ENCODE measurements at places on chromosomes 1 and 21. TPM values are rescaled to one million over a fixed set of nuclear protein-coding genes. Genes with fewer than 3 reads are reported as not detected.

GRCh38 chr1:172668097-172668496 is 9.2 kb downstream of the FASLG start:
- DNase-seq = no peak

DNA sequence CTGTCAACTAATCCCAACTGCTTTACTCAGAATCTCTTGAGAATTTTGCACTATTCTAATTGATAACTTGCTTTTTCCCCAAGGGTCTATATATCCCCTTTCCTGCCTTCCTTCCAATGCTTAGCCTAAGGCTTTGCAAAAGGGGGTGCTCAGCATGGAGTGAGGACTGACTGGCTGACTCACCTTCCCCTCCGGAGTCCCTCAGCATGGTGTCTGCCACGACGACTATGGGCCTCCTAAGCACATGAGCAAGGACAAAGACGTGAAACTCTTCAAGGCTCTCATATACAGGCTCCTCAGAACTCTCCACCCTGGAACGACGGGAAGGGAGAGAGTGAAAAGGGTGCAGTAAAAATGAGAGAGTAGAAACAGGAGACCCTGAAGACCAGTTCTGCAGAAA is 13.2 kb upstream of the MTMR11 start:
- DNase-seq = no peak

DNA sequence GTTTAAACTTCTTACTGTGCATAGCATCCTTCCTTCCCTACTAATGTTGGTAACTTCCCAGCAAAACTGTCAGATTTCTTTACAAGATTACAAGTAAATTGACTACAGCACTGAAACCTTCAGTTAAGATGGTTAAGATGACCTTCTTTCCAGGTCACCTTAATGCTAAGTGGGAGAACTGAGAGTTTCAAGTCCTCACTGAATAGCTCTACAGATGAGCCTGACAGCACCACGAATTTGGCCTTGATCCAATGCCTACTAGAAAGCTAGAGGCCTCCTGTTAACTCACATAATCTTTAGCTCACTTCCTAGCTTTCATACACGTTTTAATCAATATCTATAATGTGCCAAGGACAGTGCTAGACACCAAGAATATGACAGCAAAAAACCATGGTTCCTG is 276.0 kb upstream of the PLD5 start:
- no peak for DNase-seq

GRCh38 chr1:104132382-104132973 is 382.8 kb downstream of the AMY1C start:
- peak; percentile 47 for DNase-seq

DNA sequence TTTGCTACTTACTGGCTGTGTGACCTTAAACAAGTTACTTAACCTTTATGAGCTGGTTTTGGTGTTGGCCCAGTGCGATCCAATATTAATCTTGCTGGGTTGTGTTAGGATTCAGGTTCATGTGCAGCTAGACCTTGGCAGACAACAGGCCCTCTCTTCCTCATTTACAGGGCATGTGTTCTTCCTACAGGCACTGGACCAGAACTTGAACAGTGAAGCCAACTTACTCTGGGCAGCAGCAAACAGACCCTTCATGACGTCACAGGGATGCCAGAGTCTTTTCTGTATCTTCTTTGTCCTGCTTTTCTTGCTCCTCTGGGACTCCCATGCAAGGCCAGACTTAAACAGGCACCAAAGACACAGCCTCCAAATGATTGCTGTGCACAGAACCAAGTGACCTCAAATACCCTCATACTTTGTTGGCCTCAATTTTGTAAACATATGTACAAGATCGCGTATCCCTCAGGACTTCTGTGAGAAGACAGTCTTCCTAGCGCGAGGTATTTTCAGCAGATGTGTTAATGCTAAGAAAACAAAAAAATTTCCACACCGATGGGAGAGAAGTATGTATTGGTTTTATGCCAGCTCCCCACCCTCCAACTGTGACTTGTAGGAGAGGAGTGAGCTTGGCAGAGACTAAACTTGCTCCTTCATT is 73.7 kb downstream of the URB2 start:
- no peak for DNase-seq

GRCh38 chr1:5509664-5510452 is 482.4 kb downstream of the NPHP4 start:
- peak; percentile 12 for DNase-seq

DNA sequence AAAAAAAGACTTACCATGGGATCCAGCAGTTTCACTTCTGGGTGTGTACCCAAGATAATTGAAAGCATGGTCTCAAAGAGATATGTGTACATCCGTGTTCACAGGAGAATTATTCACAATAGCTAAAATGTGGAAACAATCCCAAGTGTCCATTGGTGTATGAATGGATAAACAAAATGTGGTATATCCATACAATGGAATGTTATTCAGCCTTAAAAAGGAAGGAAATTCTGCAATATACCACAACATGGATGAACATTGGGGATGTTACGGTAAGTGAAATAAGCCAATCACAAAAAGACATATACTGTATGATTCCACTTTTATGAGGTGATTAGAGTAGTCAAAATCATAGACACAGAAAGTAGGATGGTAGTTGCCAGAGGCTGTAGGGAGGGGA is 7.0 kb upstream of the TUT4 start:
- no peak for DNase-seq

DNA sequence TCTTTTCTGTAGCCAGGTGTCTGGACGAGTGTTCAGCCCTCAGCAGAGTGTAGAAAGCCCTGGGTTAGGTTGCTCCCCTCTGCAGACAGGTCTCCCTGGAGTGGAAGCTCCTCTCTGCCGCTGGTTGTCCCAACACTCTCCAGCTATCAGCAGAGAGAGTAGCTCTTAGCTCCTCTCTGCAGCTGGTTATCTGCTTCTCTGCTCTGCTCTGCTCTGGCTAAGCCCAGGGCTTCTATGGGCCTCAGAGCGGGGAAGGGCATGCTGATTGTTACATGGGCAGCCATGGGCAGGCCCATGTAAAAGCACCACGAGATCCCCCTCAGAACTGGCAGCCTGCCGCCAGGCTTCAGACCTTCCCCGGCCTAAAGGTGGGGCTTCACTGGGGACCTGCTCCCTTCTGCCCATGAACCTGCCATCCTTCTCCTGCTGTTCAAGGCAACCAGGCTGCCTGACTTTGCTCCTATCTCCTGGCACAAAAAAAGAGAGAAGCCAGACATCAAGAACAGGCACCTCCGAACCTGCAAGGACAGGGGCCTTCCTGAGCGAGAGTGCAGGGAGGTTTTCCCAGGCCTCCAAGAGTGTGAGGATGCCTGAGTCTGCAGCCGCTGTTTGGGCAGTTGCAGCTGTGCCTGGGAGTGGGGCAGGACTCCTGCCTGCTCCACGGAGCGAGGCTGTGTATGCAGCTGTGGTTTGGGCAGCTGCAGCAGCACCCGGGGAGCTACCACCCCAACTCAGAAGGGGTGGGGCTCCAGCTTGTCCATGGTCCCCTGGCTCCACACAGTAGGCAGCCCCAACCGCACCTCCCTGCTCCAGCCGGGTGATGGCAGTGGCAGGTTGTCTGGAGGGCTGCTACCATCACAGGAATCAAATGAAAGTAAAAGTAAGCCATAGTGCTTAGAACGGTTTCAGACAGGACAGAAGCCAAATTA is 973.7 kb downstream of the LTN1 start:
- DNase-seq = peak; percentile 23

DNA sequence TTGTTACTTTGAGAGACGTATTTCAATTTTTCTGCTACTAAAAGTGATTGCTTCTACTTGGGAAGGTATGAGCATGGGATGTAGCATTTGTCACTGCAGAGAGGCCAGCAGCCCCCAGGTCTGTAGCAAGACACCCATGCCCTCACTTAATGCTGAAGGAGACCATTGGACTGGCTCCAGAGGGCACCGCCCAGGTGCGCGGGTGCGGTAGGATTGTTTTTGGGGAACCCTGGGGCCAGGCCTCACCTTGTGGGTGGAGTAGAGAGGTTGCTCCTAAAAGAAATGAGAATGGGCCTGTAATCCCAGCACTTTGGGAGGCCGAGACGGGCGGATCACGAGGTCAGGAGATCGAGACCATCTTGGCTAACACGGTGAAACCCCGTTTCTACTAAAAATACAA is 30.6 kb upstream of the IFNGR2 start:
- no peak for DNase-seq

DNA sequence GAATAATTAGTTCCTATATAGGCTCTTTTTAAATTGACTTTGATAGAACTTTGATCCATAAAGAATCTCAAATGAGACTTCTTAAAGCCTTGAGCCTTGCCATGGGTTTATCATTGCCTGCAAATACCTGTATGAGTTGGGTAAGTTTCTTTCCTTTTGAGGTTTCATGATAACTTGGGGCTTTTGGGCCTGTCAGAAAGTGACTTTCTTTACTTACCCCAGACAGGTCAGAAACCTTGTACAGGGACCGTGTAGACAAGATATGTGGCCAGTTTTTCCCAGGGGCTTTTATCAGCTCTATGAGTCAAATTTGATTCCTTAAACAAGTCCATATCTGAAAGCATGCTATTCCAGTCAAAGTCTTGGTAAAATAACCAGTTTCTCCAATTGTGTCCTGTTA is 17.3 kb downstream of the KCTD3 start:
- no peak for DNase-seq

GRCh38 chr21:41182547-41182946 is 14.6 kb downstream of the BACE2 start:
- no peak for DNase-seq

DNA sequence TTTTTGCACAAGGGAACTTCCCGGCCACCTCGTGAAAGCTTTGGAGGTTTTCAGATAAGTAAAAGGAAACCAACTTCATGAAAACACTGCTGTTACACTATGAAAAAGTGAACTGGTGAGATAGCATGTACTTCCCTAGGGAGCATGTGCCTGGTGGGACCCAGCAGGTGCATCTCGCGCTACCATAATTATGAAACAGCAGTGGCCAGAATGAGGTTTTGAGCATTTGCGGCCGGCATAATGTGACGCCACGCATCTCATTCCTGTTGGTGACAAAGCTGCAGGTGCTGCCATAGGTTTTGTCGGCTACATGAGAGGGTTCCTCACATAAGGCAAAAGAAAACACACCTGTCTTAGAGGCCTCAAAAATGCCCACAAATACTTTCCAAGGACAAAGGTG is 1.7 kb downstream of the KRTAP10-3 start:
- no peak for DNase-seq

GRCh38 chr1:15627343-15627988 is 10.2 kb downstream of the DDI2 start:
- DNase-seq = no peak

- DNase-seq = no peak
These were observed 87.2 kb downstream of the MAN1C1 start for GRCh38 chr1:25703671-25704266.

DNA sequence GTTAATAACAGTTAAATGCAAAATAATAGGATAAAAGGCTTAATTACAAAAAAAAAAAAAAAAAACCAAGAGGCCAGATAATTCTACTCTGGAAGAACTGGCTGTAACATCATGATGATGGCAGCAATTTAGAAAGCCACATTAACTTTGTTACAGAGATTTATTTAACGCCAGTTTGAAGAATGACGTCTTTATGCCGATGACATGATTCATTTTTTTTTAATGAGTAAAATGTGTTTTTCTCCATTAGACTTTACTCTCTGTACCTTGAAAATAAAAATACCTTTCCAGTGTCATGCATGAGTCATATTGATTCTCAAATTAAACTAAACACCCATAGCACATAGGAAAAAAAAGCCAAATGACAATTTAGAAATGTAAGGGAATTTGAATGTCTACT is 226.1 kb downstream of the RGS7 start:
- DNase-seq = no peak

DNA sequence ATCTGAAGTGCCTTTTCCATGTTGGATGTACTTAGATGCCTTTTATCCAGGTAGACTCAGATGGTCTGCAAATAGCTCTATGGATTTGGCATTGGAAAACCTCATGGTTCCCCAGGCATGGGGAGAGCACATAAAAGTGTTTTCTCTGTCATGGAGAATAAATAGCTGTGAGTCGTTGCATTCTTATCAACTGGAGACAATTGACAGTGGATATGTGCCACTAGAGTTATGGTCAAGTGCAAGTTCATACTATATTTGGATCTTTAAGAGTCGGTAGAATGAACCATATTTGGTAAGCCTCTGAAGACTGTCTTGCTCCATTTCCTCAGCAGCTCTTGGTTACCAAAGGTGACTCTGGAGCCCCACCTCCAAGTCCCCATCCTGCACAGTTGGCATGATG is 83.7 kb downstream of the ROR1 start:
- no peak for DNase-seq

DNA sequence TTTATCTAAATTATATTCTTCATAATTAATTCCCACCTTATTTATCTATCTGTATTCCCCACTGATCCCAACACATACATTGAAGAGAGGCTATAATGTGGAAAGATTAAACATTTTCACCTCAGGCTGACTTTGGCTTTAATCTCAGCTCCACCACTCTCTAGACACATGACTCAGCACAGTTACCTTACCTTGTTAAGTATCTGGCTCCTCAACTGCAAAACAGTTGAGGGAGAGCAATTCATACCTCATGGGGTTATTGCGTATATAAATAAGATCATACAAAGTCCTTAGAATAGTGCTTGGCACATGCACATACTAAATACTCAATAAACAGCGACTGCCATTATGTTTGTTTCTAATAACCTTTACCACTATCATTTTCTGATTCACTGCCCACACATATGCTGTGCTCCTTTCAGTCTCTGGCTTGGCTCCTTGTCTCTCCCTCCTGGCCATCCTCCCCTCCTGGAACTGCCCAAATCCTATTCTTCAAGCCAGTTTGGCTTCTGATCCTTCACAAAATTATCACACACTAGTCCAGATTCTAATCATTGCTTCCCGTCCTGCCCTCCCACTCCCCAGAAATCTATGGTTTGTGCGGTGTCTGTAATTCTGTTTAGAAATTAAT is 50.1 kb downstream of the BCL9 start:
- DNase-seq = no peak

DNA sequence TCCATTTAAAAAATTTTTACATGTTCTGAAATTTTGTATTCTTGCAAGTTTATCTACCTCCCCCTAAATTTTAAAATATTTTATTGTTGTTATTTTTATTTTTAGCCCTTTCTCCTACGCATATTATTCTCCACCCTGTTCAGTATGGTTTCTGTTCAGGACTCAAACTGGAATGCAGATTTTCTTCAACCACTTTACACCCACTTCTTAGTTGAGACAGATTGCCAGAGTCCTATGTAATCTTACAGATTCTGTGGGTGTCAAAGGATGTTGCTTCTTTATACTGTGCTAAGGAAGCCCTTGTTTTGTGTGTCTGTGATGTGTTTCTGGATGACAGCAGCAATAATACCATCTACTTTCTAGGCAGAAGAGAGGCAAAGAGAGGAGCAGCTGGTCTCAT is 20.7 kb upstream of the PPP1R8 start:
- no peak for DNase-seq

GRCh38 chr1:114988095-114988494 is 41.5 kb upstream of the TSHB start:
- DNase-seq = no peak

MROH9 gene
- not detected for total RNA-seq

EXO1 gene
- total RNA-seq = 144 TPM

RABGGTB gene
- total RNA-seq = 205 TPM

FMO1 gene
- not detected for total RNA-seq

OR10K2 gene
- not detected for total RNA-seq

ZNF362 gene
- 1.1 TPM for total RNA-seq

ETNK2 gene
- not detected for total RNA-seq

CASQ2 gene
- not detected for total RNA-seq
